Activated T-helper 2 cell treated with anti-CD3 and anti-CD28 coated beads, Interferon-gamma antibody, Interleukin-2, Interleukin-4, amounts not matched to agents 10 μg/mL and 5 μg/mL and 100 μg/mL, durations not matched to agents 14 hours and 24 hours and 36 hours (primary cell): ENCODE measurements at places on chromosomes 3 and 15.

GRCh38 chr15:66777596-66778313 is 75.7 kb downstream of the SMAD6 start:
- no peak overlapping the region for H3K27ac ChIP-seq
- H3K4me3 ChIP-seq = no peak overlapping the region
- no peak for DNase-seq
- H3K4me1 ChIP-seq = no peaks in the 10 kb centered on the region
- H3K27me3 ChIP-seq = no peaks in the 10 kb centered on the region

DNA sequence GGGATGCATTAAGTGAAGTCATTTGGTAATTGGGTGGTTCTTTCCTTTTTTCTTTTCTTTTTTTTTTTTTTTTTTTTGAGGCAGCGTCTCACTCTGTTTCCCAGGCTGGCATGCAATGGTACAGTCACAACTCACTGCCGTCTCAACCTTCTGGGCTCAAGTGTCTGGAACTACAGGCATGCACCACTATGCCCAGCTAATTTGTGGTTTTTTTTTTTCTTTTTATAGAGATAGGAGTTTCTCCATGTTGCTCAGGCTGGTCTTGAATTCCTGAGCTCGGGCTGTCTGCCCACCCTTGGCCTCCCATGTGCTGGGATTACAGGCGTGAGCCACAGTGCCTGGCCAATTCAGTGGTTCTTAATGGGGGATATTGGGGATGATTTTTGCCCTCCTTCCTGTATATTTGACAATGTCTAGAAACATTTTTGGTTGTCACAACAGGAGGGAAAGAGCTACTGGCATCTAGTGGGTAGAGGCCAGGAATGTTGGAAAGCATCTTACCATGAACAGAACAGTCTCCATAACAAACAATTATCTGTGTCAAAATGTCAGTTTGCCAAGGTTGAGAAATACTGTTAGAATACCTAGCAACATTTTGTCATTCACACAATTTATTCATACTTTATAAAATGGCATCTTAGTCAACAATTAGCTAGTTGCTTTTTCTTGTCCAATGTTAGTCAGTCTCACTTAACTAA is 79.4 kb upstream of the CNTN3 start:
- H3K27ac ChIP-seq = no peak overlapping the region
- no peaks in the 10 kb centered on the region for H3K27me3 ChIP-seq
- no peak overlapping the region for H3K4me3 ChIP-seq
- no peak for DNase-seq

GRCh38 chr15:26224266-26224665 is 361.1 kb upstream of the ATP10A start:
- DNase-seq = no peak
- H3K4me1 ChIP-seq = no peaks in the 10 kb centered on the region

DNA sequence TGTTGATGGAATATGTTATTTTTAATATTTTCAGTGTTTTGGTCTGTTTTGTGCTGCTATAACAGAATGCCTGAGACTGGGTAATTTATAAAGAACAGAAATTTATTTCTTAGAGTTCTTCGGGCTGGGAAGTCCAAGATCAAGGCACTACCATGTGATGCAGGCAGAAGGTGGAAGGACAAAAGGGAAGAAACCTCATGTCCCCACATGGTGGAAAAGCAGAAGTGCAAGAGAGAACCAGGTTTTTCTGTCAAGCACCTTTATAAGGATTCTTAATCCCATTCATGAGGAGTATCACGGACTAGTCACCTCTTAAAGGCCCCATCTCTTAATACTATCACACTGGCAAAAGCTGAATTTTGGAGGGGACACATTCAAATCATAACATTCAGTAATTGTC is 57.9 kb upstream of the EPHB3 start:
- H3K4me3 ChIP-seq = no peak overlapping the region
- DNase-seq = no peak
- H3K27ac ChIP-seq = no peak overlapping the region
- H3K27me3 ChIP-seq = peaks cover 25% of the 10 kb centered on the region
- no peaks in the 10 kb centered on the region for H3K36me3 ChIP-seq
- no peaks in the 10 kb centered on the region for H3K4me1 ChIP-seq

GRCh38 chr15:27894645-27895044 is 204.5 kb downstream of the OCA2 start:
- no peak for DNase-seq
- H3K27me3 ChIP-seq = no peaks in the 10 kb centered on the region
- no peak overlapping the region for H3K4me3 ChIP-seq
- no peak overlapping the region for H3K27ac ChIP-seq
- H3K36me3 ChIP-seq = no peaks in the 10 kb centered on the region

GRCh38 chr3:171347301-171348039 is 112.7 kb downstream of the TNIK start:
- no peak overlapping the region for H3K4me3 ChIP-seq
- peaks cover 46% of the 10 kb centered on the region for H3K36me3 ChIP-seq
- DNase-seq = no peak
- peak overlapping the region; percentile 36 for H3K27ac ChIP-seq
- H3K4me1 ChIP-seq = peaks cover 43% of the 10 kb centered on the region

DNA sequence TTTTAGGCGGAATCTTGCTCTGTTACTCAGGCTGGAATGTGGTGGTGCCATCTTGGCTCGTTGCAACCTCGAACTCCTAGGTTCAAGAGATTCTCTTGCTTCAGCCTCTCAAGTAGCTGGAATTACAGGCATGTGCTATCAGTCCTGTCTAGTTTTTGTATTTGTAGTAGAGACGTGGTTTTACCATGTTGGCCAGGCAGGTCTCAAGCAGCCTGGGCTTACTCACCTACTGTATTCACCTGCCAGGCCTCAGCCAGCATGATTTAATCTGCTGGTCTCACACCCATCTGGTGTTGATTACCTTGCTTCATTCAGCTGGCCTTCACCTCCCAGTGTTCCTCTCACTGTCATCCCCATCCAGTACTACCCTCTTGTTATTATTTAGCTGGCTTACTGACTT is 102.0 kb downstream of the IL12A start:
- no peaks in the 10 kb centered on the region for H3K4me1 ChIP-seq
- no peaks in the 10 kb centered on the region for H3K27me3 ChIP-seq
- no peak for DNase-seq
- no peak overlapping the region for H3K4me3 ChIP-seq
- H3K36me3 ChIP-seq = no peaks in the 10 kb centered on the region

DNA sequence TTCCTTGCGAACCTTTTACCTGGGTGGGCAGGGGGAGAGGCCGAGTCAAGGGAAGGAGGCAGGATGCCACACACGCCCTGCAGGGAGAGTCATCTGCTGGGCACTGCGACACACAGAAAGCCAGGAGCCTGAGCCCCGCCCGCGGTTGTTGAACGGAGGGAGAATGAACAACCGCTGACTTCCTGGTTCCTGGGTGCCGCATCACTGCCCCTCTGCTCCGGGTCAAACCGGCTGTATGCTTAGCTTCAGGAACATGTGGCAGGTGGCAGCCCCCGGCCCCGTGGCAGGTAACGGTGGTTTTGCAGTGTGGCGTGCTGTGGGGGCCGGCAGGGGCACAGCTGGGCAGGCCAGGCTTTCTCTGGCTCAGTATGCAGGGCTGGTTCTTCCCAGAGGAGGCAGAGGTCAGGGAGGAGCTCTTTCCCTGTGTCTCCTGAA is 33.4 kb downstream of the APBA2 start:
- H3K4me3 ChIP-seq = peak overlapping the region; percentile 28
- H3K36me3 ChIP-seq = peaks cover 2% of the 10 kb centered on the region
- H3K4me1 ChIP-seq = peaks cover 25% of the 10 kb centered on the region
- H3K27me3 ChIP-seq = no peaks in the 10 kb centered on the region
- DNase-seq = peak; percentile 17

GRCh38 chr3:183161552-183162336 is 790 bp downstream of the LAMP3 start:
- H3K4me1 ChIP-seq = peaks cover 30% of the 10 kb centered on the region
- peak overlapping the region; percentile 61 for H3K27ac ChIP-seq

DNA sequence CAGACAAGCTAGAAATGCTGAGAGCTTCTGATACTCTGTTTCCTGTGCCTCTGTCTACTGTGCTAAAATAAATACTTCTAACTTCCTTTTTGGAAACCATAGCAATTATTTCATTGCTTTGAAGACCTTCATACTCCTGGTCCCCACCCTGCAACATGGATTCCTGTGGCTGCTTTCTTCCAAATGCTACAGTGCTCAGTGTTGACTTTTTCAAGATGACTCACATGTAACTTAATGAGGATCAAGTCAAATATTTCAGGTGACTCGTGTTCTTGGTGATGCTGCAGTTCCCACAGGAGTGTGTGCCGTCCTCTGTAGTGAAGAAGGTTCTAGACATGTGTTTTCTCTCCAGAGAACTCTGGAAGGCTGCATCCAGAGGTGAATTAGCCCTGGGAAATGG is 288.6 kb downstream of the CLSTN2 start:
- H3K27ac ChIP-seq = no peak overlapping the region
- DNase-seq = no peak
- no peaks in the 10 kb centered on the region for H3K4me1 ChIP-seq
- H3K4me3 ChIP-seq = no peak overlapping the region

- no peak for DNase-seq
- no peaks in the 10 kb centered on the region for H3K36me3 ChIP-seq
- H3K27me3 ChIP-seq = peaks cover 42% of the 10 kb centered on the region
- H3K4me1 ChIP-seq = peaks cover 1% of the 10 kb centered on the region
These were observed 6.0 kb downstream of the GATM start for GRCh38 chr15:45372041-45372995.

- H3K4me1 ChIP-seq = no peaks in the 10 kb centered on the region
- no peaks in the 10 kb centered on the region for H3K27me3 ChIP-seq
- no peak for DNase-seq
- H3K4me3 ChIP-seq = no peak overlapping the region
- H3K27ac ChIP-seq = no peak overlapping the region
- no peaks in the 10 kb centered on the region for H3K36me3 ChIP-seq
These were observed 111.8 kb upstream of the TMC3 start for GRCh38 chr15:81485806-81486205.
